ENCODE measurements at places on chromosomes 3 and 15.

GRCh38 chr3:64591615-64592014, 96.2 kb downstream of the ADAMTS9 start:
- DNase-seq = no peak

DNA sequence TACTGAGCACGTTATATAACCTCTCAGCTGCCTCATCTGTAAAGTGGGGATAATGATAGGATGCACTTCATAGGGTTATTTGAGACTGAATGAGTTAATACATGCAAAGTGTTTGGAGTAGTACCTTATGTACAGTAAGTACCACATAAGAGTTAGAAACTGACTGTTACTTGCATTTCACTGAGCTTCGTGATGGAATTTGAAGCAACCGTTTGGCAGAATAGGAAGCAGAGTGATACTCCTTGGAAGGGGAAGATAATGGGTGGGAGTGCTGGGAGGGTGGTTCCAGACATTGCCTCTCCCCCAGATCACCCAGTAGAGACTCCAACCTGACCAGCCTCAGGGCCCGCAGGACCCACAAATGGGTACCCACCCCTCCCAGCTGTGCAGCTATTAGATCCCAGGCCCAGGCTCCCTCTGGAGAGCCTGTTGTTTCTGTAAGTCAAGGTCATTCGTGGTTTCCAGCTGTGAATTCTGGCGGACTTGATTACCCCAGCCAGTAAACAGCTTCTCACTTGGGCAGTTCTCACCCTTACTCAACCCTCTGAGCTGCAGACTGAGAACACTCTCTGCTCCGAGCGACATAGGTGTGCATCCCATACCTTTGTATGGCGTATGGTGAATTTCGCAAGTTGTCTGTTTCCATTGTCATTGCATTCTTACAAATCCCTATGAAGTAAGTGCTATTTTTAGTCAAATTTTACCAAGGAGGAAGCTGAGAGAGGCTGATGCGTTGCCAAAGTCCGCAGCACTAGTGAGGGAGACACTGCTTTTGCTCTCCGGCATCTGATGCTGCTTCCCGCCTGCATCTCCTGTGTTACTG, 11.1 kb downstream of the ALPK3 start:
- DNase-seq = no peak

DNA sequence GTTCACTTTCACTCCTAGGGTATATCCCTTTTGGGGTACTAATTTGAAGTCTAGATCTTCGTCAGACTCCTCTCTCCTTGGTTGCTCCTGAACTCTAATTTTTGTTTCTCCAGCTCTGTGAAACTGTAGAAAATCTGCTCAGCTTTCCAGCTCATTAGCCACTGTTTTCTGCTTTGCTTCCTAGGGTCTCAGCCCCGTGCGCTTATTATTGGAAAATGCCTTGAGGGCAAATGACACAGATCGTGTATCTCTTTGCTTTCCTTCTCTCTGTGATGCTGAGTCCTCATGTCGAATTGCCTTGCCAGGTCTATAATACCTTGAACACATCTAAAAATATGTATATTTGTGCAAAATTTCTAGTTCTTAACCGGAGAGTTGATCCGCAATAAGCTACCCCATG, 731.1 kb downstream of the EDEM1 start:
- DNase-seq = no peak

DNA sequence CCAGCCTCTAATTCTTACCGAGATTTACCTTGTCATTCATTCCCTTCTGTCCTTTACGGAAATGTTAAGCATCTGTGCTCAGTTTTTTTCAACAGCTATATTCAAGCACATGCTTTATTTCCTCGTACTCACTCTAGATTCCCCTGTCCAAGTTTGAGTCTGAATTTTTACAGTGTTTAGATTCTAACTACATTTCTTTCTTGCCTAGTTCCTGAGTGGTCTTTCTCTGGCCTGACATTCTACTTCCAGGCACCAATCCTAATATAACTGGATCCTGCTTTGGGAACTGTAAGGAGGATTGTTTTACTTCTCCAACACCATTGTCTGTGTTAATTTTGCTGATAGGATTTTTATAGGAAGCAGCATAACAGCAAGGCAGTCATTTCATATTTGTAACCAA, 222.4 kb downstream of the RBMS3 start:
- no peak for DNase-seq

- DNase-seq = no peak
Measured at GRCh38 chr15:63712828-63713520, 115.8 kb downstream of the FBXL22 start.

GRCh38 chr15:83062768-83063180, 4.3 kb downstream of the BTBD1 start:
- DNase-seq = no peak

DNA sequence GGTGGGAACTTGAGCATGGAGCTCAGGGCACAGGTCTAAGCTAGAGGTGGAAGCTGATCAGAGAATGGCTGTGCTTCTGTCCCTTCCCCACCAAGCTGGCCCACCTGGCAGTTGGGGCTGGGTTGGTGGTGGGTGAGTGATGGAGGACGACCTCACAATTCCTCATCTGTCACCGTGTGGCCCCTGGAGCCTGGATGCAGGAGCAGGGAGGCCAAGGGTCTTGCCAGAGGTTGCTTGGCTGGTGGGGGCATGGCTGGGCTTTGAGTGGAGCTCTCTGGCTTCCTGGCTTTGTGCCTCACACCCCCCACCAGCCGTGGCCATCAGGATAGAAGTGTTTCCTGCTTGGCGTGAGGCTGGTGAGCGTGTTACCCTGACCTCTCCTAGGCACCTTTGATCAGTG, 36.0 kb downstream of the FBLN2 start:
- no peak for DNase-seq

DNA sequence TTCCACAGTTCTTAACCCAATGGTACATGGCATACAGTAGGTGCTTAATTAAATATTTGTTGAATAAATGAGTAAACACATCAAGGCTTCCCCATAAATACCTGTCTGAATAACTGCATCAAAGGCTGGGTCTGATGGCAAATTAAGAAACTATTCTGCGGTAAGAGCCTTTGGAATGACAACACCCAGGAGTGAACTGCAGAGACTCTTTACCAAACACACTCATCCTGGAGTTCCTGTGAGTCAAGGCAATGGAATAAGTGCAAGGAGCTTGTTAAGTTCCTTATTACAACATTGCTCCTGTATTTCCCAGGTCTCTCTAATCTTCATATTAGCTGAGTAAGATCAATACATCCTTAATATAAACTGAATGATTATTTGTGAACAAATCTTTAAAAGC, 119.9 kb upstream of the STT3B start:
- DNase-seq = no peak

DNA sequence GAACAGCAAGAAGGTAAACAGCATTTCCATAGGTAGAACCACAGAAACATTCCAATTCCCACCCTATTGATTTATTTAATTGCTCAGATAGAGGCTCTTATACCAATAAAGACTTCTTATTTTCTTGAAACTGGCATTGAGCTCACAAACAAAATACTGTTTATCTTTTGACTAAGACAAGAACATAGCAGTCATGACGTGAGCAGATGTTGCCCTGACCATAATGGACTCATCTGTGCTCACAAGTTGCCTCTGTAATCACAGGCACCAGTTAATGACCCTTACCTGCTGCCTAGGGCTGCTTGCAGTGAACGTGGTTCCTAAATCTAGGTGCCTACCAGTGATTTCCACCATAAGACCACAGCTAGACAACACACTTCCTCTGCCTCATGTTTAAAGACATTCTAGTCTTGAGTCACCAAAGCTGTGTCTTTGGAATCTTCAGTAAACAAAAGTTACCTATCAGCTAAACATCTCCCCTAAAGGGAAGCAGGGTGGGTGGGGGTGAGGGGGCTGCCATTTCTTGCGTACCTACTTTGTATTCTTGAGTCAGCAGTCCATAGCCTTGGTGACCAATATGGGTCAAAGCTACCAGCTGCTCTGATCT, 2.1 kb downstream of the FYCO1 start:
- no peak for DNase-seq

- no peak for DNase-seq
Measured at GRCh38 chr3:147538034-147538433, 128.9 kb downstream of the ZIC1 start.

- peak; percentile 97 for DNase-seq
Measured at GRCh38 chr3:153138276-153139210, 23.5 kb upstream of the RAP2B start.
